ENCODE measurements at places on chromosomes 16 and 17.
A peak's percentile ranks its signal among the peaks of the same experiment; 100 is the strongest.

GRCh38 chr17:74520790-74521480 lies 10.3 kb downstream of the CD300LB start:
- no peak for DNase-seq

- DNase-seq, result peak; percentile 92
These were observed 11.0 kb downstream of the CYB561 start for GRCh38 chr17:63434951-63435571.

DNA sequence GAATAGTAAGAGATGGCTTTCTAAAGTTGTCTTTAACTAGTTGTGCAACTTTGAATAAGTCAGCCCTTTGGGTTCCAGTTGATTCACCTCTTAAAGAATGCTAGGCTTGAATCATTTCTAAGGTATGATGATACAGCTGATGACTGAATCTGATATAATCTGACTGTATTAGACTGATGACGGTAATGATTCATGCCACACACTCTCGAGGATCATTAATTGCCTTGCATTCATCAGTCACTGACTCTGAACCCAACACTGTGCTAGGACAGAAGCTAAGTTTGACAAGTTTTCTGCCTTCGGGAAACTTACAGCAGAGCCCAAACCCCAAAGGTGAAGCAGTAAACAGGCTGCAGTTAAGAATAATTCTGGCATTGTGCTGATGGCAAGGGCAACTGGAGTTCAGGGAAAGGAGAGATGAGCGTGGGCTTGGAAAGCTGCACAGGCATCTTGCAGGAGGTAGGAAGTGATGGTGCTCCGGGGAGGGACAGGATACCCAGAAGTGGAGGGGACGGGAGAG lies 25.8 kb downstream of the ASIC2 start:
- DNase-seq, result peak; percentile 75

GRCh38 chr16:7408700-7409365 lies 76.2 kb downstream of the RBFOX1 start:
- no peak for DNase-seq

DNA sequence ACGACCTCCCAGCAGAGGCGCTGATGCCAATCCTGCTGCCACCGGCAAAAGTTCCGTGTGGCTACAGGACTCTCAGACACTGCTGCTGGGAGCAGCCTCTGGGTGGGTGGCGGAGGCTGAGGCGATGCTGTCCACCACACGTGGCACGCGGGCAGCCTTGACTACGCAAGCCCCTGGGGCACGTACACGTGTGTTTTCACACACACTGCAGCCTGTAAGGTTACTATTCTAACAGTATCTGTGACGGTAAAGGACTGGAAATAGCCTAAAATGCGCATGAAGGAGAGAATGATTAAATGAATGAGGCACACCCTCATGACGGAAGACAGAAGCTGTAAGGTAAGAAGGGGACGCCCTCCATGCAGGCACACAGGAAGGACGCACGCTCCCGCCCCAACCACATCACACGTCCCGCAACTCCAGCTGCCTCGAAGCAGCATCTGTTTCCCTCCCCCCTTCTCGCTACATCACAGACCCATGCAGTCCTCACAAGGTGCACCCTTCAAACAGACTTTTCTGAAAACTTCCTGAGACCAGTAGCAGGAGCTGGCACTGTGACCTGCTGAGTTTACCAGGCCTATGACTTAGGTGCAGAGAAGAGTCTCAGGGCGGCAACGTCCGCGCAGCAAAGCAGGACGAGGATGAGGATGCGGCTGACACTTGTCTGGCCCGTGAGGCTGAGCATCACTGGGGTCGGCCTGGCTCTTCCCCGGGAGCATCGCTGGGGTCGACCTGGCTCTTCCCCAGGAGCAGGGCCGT lies 28.7 kb upstream of the FASN start:
- no peak for DNase-seq

DNA sequence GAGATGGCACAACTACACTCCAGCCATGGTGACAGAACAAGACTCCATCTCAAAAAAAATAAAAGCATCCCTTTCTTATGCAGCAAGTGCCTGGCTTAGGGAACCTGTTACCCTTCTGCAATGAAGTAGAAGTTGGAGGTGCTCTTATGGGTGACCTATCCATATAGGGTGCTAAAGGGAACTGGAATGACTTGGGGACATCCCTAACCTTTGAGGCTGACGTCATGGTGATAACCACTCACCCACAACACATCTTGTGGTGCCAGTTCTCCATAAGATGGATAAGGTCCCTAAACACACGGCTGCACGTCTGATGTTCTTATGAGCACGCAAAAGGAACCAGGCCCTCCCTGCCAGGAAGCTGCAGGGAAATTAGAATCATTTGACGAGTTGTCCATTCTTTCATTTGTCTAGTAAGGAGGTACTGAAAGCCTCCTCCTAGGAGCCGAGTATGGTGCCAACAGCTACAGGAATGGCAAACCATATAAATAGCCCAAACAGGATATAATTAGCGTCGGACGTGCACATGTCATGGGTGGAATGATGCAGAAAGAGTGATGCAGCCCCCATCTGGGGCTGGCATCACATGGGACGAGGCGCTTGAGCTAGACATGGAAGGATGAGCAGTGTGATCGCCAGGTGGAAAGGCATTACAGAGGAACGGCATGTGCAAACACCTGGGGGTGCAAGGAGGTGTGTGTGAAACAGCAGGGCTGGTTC lies 52.5 kb downstream of the ARHGAP27 start:
- no peak for DNase-seq

- DNase-seq, result no peak
These were observed 51.2 kb upstream of the TOB1 start for GRCh38 chr17:50917418-50917743.

DNA sequence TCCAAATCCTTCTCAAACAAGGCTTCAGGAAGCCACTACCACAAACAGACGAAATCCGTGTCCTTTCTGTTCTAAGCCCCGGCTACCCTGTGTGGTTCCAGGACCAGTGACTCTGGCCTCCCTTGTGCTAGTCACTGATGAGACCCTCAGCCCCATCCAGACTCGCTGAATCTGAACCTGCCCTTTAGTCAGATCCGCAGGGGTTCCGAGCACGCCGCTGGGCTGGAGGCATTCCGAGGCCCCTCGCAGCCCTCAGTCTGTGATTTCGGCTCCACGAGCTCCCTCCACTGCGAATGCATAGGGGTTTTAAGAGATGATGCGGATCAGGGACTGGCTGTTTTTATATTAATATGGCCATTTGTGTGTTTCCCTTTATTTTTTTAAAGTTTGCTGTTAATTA lies 292.7 kb downstream of the IRF8 start:
- DNase-seq, result no peak

DNA sequence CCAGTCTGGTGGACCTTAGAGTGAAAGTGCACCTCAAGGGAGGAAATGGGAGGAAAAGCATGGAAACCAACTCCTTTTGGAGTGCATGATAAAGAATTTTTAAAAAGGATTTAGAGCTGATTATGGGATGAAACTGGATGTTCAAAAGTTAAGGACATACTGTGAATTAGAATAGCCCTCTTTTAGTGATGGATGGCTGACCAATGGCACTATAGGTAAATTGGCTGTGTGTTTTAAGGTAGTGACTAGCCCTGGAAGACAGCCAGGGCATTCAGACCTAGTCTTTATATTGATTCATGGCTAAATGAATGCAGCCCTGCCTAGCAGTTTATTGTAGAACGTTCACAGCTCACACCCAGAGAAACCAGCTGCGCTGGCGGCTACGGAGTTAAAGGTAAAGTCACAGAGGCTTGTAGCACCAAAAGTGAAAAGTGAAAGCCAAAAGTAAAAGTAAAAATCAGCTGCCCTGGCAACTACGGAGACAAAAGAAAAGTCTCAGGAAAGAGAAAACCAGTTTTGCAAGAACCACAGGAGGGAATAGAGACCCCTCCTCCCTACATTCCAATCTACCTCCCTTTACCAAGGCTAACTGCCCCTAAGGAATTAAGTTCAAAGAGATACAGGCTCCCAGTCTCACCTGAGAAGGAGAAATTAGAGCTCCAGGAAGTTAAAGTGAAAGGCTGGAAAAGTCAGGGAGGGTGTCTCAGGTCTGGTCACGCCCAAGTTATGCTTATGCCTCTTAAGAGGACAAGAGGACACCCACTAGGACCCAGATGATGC lies 21.8 kb downstream of the ACSM1 start:
- DNase-seq, result peak; percentile 91

DNA sequence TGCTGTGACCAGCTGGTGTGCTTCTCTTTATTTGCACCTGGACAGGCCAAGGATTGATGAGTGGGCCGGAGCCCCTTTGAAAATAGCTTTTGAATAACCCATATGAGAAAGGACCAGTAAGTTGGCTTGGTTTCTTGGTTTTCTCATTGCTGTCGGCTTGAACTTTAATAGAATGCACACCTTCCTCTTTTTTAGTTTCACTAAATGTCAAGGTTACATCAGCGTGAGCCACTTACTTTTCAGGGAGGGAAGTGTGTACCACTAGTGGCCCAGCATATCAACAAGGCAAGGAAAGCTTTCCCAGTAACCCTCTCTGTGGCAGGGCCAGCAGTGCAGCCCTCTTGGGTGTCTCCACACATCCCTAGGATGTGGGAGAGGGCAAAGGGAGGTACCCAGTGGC lies 433.3 kb downstream of the CA10 start:
- DNase-seq, result no peak

- no peak for DNase-seq
These were observed 93.2 kb downstream of the LITAF start for GRCh38 chr16:11493531-11493929.

Data from small intestine (tissue), 16 donors.